ENCODE measurements at places on chromosomes 2 and 18. TPM values are rescaled to one million over a fixed set of nuclear protein-coding genes. Genes with fewer than 3 reads are reported as not detected.

- DNase-seq: no peak
Measured at GRCh38 chr2:67201521-67201920, 195.6 kb upstream of the ETAA1 start.

DNA sequence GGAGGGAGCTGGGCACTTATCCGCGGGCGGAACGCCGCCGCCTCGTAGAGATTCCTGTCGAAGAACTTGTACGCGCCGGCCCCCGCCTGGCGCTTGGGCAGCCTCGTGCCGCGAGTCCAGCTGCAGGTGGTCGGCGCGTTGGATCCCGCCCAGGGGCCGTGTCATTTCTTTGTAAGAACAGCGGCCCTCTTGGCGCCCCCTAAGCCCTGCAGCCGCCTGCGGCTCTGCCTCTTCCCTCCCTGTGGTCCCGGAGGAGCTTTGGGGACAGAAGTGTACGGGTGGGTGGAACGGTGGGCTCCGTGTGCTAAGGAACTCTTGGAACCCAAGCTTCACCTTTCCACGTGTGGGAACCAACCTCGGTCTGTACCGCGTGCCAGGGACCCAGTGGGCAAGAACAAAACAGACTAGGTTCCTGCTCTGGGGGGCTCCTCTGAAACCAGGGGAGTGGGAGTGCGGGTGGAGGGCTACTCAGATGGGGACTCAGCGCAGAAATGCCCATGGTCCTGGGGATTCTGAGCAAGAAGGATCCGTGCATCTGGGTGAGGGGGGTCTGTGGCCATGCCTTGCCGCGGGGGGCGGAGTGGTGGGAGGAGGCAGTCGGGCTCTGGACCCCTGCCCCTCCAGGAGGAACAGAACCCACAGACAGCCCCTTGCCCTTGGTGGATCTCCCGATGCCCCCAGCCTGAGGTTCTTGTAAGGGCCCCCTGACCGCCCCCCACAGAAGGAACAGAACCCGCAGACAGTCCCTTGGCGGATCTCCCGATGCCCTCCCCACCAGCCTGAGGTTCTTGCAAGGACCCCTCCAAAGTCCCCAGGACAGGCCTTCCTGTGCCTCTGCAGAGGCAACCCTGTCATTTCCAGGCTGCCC lies 1.5 kb downstream of the GPC1 start:
- DNase-seq: no peak

DNA sequence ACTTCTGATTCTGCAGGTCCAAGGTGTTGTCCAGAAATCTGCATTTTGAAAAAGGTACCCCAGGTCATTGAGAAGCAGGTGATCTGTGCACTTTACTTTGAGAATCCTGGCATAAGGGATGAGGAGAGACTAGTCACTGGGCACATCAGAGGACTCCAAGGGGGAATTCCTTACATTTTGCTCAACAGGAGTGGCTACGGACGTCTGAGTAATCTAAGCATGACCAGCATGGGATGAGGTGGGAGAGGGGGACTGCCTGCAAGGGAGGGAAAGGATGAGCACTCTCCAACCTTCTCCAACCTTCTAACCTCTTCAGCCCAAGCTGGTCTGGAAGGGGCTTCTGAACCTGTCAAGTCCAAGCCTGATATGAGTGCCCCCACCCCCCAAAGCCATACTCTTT lies 55.5 kb downstream of the MARCHF4 start:
- DNase-seq: no peak

GRCh38 chr2:28117104-28117596 lies 226.6 kb downstream of the BABAM2 start:
- peak; percentile 50 for DNase-seq

- no peak for DNase-seq
Measured at GRCh38 chr18:11322716-11323115, 173.3 kb upstream of the PIEZO2 start.

DNA sequence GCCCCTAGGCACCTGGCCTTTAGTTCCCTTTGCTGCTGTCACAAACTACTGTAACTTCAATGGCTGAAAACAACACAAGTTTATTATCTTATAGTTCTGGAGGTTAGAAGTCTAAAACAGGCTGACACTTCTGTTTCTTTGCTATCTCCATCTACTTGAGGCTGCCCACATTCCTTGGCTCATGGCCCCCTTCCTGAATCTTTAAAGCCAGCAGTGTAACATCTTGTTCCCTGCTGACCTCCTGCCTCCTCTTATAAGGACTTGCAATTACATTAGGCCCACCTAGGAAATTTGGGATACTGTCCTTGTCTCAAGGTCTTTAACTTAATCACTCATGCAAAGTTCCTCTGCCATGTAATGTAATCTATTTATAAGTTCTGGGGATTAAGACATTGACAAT lies 6.5 kb downstream of the SMYD1 start:
- no peak for DNase-seq

DNA sequence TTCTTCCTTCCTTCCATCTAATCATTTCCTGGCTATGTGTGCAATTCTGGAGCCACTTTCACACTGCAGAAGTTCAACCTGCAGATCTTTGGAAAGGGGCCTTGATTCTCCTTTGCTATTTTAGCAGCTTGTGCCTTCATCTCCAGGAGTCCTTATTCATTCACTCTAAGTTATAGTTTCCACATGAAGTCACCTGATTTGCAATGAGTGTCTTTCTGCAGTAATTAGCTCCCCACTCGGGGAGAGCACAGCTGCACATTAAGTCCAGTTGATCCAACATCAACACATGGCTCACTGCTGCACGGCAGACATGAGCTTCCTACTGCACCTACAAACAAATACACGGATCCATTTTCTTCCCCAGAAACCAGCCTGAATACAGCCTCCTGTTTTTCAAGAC lies 323.1 kb upstream of the TNP1 start:
- DNase-seq: peak; percentile 41

GRCh38 chr2:240143801-240144648 lies 3.6 kb upstream of the OTOS start:
- peak; percentile 87 for DNase-seq

DNA sequence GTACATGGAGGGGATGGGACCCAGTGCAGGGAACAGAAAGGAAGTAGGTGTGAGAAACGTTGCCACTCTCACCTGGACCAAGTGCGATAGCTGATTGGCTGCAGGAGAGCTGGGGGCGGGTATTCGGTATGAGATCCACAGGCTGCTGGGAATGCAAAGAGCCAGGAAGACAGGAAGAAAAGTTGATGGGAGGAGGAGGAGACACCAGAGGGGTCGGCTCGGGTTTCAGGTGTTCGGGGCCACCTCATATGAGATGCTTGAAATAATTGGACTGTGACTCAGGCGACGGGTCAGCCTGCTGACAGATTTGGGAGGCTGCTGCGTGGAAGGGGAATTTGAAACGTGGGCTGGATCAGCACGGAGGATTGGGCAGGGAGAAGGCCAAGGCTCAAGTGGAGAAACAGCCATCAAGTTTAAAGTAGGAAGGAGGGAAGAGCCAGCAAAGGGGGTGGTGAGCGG lies 65.1 kb downstream of the MRPS9 start:
- DNase-seq: no peak

ITM2C gene
- total RNA-seq: 1,030 TPM

APOB gene
- total RNA-seq: not detected

EVX2 gene
- total RNA-seq: not detected

IL36G gene
- total RNA-seq: not detected

LONRF2 gene
- 6.5 TPM for total RNA-seq
